ENCODE measurements at places on chromosomes 13 and 19. TPM values are rescaled to one million over a fixed set of nuclear protein-coding genes. Genes with fewer than 3 reads are reported as not detected.

GRCh38 chr19:56942756-56943155 lies 102.2 kb upstream of the PEG3 start:
- peak; percentile 66 for DNase-seq

- no peak for DNase-seq
These were observed 75.6 kb downstream of the SPRY2 start for GRCh38 chr13:80265348-80265747.

DNA sequence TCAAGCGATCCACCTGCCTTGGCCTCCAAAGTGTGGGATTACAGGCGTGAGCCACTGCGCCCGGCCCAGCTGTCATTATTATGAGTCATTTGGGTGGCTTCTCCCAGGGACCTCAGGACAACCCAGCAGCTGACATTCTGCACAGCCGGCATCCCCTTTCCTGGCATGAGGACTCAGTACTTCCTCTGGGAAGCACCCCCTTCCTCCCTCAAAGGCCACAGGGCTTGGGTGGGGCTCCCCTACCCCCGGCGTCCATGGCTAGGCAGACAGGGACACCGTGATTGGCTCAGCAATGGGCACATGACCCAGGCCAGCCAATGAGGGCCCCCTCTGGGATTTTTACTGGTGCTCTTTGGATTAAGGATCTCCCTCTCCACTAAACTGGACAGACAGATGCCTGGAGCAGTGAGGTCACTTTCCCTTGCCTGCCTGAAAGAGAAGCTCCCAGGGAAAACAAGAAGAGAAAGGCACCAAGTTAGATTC lies 6.0 kb downstream of the KANK2 start:
- peak; percentile 88 for DNase-seq

GRCh38 chr13:35865341-35866240 lies 265.6 kb downstream of the DCLK1 start:
- DNase-seq = no peak

FFAR3 gene
- total RNA-seq = not detected

GRCh38 chr19:21202865-21203494 lies 61.1 kb downstream of the ZNF431 start:
- peak; percentile 54 for DNase-seq

GRCh38 chr13:109100705-109101304 lies 471.4 kb downstream of the MYO16 start:
- DNase-seq = no peak

DNA sequence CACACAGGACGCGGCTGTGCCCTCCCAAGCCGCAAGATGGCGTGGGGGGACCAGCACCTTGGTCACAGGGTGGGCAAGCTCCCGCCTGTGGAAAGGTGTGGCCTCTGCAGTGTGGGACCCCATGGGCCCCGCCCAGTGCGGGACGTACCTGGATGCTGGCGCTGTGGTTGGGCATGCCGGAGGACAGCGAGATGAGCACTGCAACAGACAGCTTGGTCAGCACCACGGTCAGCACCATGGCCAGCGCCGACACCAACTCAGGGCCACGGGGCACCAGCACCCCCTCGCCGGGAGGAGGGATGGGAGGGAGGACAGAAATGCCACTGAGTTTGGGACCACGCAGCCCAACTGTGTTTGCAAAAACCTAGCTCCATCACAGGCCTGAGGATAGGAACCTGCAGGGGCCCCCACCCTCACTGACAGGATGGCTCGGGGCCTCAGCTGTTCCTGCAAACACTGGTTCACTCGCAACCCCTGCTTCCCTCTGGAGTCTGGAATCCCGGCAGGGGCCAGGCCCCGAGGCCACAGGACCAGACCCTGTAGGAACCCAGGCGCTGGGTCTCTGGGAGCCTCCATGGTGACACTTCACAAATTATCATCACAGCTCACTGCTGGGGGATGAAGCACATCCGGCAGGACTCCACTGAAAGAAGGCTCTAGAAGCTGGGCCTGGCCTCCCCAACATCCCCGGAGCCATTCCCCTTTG lies 27.1 kb downstream of the IZUMO4 start:
- peak; percentile 93 for DNase-seq

DNA sequence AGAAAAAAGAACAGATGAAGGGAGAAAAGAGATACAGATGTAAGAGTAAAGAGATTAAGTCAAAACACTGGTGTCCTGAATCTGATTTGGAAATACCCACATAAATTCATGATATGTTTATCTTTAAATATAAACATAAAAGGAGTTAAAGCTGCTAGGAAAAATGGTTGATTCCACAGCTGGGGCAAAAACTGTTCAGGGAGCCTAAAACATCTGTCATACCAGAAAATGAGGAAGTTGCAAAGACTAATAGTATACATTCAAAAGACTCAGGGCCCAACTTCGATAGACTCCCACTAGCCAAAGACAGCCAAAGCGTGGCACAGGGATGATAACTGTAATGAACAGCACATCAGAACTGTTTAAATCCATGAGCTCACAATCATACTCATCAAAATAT lies 62.0 kb downstream of the ABCC4 start:
- DNase-seq = no peak

TLE6 gene
- total RNA-seq = 14.2 TPM

DNA sequence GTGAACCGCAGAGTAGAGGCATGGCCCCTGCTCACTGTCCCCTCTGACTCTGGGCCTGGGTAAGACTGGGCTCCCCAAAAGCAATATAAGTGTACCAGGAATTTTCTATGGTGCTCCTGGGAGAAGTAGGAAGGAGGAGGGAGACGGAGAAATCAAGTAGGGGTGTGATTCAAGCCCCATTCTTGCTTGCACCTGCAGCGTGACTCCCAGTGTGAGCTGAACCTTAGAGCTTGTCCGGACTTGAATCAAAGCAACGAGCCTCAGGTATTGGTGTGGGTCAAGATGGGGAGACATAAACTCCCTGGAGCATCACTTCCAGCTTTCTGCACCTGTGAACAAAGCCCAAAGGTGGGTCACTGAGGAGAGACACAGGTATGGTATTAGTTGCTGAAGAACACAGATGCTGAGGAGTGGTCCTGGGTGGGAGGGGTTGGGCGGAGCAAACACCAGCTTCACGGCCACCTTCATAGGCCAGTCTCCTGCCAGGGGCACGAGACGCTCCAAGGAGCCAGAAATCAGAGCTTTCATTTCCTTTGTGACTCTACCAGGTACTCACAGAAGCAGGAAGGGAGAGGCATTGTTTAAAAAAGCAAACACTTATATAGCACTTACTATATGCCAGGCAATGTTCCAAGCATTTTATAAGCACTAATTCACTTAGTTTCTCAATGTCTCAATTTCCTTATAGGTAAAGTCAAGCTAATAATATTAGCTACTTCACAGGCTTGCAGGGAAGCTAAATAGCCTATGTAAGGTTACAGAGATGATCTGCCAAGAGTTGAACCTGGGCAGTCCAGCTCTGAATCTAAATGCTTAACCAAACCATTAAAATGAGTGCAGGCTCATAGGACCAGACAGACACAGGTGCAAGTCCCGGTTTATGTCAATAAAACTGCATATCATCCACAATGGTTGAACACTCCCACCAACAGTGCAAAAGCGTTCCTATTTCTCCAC lies 775.3 kb downstream of the UQCRFS1 start:
- no peak for DNase-seq

- DNase-seq = peak; percentile 99
These were observed 1.0 kb upstream of the UBE2M start for GRCh38 chr19:58559275-58560006.

DNA sequence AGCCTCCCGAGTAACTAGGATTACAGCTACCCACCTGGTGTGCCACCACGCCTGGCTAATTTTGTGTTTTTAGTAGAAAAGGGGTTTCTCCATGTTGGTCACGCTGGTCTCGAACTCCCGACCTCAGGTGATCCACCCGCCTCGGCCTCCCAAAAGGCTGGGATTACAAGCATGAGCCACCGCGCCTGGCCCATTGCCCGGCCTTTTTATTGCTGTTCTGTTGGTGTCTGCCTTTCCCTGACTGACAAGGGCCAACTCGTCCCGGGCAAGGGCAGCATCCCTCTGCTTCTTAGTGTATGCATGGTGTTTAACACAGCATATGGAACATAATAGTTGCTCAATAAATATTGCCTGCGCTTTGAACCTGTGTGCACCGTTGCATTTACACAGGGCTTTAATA lies 6.2 kb upstream of the RETN start:
- no peak for DNase-seq

- peak; percentile 94 for DNase-seq
These were observed 24.3 kb downstream of the NFILZ start for GRCh38 chr19:8654591-8655339.

GRCh38 chr13:48303359-48304142 lies at the start of gene RB1:
Gene RB1 (plus strand): TSS chr13:48303751. CDS start chr13:48303913, 162 bp downstream.
- DNase-seq = peak; percentile 90

GRCh38 chr13:28137596-28137995 lies 749 bp upstream of the PAN3 start:
- no peak for DNase-seq

DNA sequence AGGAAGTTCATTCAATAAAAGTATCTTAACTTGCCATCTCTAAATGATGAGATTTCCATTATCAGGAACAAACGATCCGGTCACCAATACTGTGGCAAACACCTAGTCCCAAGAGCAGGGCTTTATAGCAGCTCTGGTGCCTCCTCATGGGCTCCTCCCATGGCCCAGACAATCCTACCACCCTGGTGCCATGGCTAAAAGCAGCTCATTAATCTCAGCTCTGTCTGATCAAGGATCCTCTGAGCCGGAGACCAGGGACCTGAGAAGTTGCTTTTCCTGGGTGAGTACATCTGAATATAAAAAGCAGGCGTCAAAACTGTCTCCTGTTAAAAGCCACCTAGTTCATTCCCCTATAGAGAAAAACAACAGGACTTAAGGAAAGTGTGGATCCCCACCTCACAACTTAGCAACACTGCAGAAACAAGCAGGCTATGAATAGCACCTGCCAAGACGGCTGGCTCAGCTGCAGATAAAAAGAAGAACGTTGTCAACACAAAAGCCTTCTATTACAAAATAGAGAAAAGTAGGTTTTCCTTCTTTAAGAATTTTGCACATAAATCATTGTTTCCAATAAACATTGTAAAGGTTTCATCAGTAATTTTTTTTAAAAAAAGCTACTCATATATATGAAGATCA lies 30.3 kb downstream of the TSHZ3 start:
- no peak for DNase-seq

GRCh38 chr13:60572855-60573254 lies 175.8 kb downstream of the TDRD3 start:
- peak; percentile 46 for DNase-seq

- DNase-seq = peak; percentile 97
These were observed 3.9 kb upstream of the PLPP2 start for GRCh38 chr19:294946-295686.

GRCh38 chr19:1131718-1132551 lies 28.1 kb downstream of the GPX4 start:
- DNase-seq = peak; percentile 91

- peak; percentile 50 for DNase-seq
These were observed 369 bp upstream of the TMC4 start for GRCh38 chr19:54173359-54173699.

PAN3 gene
- 15.8 TPM for total RNA-seq

DNA sequence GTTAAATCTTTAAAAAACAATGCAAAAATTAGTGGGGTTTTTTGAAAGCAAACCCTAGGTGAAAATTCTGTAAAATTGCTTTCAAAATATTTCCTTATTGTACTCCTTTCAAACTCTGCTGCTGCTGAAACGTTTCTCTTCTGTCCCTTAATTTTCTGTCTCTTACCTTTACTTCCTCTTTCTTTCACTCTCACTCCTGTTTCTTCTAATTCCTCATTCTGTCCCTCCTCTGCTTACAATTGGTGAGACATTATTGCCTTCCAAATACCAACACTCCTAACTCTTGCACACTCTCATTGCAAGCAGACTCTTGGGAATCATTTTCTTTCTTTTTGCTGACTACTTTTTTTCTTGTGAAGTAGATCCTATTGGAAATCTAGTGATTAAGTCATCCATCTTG lies 685.6 kb upstream of the SLITRK1 start:
- DNase-seq = no peak

GRCh38 chr19:13742756-13743155 lies 21.6 kb upstream of the MRI1 start:
- no peak for DNase-seq

DNA sequence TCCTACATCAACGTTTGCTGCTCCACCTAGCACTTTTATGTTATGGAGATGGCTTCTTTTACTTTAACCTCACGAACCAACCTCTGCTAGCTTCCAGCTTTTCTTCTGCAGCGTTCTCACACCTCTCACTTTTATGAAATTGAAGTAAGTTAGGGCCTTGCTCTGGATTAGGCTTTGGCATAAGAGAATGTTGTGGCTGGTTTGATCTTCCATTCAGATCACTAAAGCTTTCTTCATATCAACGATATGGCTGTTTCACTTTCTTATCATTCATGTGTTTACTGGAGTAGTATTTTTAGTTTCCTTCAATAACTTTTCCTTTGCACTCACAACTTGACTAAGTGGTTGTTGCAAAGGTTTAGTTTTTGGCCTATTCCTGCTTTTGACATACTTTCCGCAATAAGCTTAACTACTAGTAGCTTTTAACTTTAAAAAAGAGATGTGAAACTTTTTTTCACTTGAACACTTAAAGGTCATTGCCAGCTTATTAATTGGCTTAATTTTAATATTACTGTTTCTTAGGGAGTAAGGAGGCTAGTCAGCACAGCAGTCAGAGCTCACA lies 60.0 kb upstream of the SPRY2 start:
- DNase-seq = no peak

Data from H7 (cell line).